ENCODE measurements at places on chromosomes 3 and 15.
A peak's percentile ranks its signal among the peaks of the same experiment; 100 is the strongest.

GRCh38 chr15:71348597-71348996 is 233.3 kb downstream of the THSD4 start:
- H3K27me3 ChIP-seq = no peaks in the 10 kb centered on the region
- H3K4me1 ChIP-seq = no peaks in the 10 kb centered on the region
- no peak for DNase-seq

DNA sequence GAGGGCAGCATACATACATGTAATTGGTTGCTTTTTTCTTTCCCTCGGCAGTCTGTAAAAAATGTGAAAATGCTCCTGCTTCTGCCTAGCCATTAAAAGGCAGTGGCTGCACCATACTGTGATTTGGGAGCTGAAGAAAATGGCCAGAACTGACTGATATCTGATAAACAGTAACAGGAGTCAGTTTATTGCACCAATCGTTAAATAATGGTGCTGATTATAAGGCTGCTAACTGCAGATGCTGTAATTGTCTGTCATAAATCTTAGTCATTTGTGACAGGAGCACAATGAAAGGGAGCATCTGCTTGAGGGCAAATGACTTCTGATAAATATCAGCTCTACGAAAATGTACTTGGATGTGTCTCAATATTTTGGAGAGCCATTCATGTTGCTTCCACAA is 263.1 kb upstream of the DNAJC19 start:
- no peaks in the 10 kb centered on the region for H3K36me3 ChIP-seq
- no peak overlapping the region for H3K27ac ChIP-seq
- no peak overlapping the region for H3K4me3 ChIP-seq
- no peak for DNase-seq

GRCh38 chr15:70083946-70084345 is 13.8 kb downstream of the TLE3 start:
- no peak overlapping the region for H3K4me3 ChIP-seq
- peaks cover 5% of the 10 kb centered on the region for H3K36me3 ChIP-seq
- peaks cover 17% of the 10 kb centered on the region for H3K4me1 ChIP-seq
- DNase-seq = no peak
- no peak overlapping the region for H3K27ac ChIP-seq
- no peaks in the 10 kb centered on the region for H3K27me3 ChIP-seq

DNA sequence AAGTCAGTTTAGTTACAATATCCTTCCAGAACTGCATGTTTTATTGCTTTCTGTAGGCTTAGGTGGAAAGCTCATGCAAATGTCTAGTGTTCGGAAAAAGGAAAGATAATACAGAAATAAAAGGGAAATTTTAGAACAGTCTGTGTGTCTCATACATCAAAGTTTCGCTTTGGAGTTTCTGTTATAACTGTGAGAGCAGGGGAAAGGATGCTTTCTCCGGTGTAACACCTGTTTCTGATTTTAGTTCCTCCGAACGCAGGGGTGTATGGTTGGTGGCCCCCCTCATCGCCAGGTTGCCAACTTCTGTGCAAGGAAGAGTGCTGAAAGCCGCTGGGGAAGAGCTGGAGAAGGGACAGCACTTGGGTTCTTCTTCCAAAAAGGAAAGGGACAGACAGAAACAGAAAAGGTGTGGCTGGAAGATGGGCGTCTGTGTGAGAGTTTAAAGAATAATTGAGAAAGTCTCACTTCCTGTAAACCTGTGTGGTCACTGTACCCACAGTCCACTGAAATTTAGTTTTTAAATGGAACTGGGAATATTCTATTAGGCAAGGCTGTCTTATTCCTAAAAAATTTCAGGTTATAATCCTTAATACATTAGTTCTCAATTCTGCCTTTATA is 6.7 kb downstream of the P2RY12 start:
- H3K36me3 ChIP-seq = no peaks in the 10 kb centered on the region
- DNase-seq = no peak
- no peaks in the 10 kb centered on the region for H3K4me1 ChIP-seq
- H3K4me3 ChIP-seq = no peak overlapping the region
- no peak overlapping the region for H3K27ac ChIP-seq

DNA sequence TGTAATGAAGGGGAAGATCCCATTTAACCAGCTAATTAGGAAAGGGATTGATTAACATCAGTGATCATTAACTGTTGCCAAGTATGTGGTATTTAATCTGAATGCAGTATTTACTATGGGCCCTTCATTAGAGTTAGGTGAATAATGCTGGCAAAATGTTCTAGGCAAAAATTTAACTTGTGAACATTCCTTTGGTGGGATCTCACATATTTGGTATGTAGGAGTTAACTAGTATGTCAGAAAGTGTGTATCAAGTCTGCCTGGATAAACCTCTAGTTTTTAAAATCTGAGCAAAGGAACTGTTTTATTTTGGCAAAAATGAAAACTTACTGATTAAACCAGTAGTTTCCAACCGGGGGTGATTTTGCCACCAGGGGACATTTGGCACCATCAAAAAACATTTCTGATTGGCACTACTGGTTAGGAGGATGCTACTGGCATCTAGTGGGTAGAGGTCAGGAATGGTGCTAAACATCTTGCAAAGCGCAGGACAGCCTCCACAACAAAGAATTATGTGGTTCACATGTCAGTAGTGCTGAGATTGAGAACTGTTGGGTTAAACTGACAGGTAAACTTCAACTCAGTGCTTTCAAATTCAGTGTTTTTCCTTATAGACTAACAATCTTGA is 22.5 kb downstream of the LRTM1 start:
- no peak overlapping the region for H3K4me3 ChIP-seq
- H3K36me3 ChIP-seq = no peaks in the 10 kb centered on the region
- DNase-seq = no peak
- no peaks in the 10 kb centered on the region for H3K4me1 ChIP-seq
- no peak overlapping the region for H3K27ac ChIP-seq
- no peaks in the 10 kb centered on the region for H3K27me3 ChIP-seq

DNA sequence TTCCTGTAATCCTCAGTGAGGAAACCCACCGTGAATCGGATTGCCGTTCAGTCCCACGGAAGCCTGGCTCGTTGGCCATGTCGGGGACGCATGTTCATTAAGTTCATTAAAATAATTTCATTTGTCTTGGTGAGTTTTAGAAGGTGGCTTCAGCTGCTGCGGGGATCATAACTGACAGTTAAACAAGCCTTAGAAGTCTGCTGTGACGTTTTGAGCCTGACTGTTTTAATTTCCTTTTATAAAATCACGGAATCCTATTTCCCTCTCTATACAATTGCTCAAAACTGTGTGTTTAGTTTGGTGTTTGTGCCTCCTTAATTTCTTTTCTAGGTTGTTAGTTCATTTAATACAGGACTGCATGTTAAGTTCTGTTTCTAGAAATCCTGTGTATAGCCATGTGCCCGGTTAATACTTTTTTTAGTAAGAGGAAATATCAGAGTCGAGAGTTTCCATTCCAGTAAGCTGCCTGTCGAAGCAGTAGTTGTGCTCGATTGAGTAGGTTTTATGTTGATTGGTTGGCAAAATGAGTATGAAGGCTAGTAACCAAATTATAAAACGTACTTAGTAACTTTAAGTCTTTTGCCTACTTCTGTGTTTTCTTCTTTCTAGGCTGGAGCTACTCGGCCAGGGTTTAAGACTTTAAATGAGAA is 705 bp downstream of the NIPA2 start:
- no peak for DNase-seq
- H3K27me3 ChIP-seq = no peaks in the 10 kb centered on the region
- H3K36me3 ChIP-seq = no peaks in the 10 kb centered on the region
- H3K4me3 ChIP-seq = peak overlapping the region; percentile 95
- H3K4me1 ChIP-seq = peaks cover 18% of the 10 kb centered on the region
- H3K27ac ChIP-seq = peak overlapping the region; percentile 98

DNA sequence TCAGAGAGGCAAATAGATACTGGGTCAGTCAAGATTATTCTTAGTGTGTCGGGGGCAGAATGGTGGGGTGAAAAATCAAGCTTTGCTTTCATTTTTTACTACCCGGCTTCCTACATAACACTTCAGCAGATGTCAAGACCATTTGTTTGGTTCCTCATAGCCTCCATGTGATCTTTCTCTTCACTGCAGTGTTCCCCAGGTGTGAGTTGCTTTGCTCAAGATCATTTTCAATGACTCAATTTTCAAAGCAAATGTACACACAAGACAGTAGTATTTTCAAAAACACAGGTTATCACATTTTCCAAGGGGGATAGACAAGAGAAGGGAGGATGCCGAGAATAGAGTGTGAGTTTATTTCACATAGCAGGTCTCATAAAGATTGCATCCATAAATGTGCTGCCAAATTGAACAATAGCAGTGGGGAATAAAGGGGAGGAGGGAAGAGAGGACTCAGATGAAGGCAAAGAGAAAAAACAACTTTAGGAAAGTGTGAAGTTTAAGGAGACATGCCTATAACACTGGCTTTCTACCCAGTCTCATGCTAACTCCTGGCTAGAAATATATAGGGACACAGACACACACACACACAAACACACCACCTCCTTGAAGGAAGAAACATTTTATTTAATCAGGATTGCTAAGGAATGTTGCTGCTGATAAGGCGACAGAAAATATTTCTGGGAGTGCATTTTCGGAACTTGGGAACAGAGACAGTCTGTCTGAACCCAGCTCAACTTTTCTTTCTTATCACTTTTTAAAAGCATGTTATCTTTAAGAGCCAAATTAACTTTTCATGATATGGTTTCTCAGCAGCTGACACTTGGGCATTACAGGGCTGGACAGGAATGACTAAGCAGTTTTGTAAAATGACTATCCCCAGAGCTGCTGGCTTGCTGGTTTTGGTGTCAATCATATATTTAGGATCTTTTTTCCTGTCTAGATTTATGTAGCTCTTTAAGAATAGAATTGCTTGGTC is 402.4 kb downstream of the RBMS3 start:
- H3K27me3 ChIP-seq = no peaks in the 10 kb centered on the region
- H3K36me3 ChIP-seq = no peaks in the 10 kb centered on the region
- H3K4me1 ChIP-seq = no peaks in the 10 kb centered on the region
- H3K27ac ChIP-seq = no peak overlapping the region
- no peak overlapping the region for H3K4me3 ChIP-seq
- DNase-seq = no peak

DNA sequence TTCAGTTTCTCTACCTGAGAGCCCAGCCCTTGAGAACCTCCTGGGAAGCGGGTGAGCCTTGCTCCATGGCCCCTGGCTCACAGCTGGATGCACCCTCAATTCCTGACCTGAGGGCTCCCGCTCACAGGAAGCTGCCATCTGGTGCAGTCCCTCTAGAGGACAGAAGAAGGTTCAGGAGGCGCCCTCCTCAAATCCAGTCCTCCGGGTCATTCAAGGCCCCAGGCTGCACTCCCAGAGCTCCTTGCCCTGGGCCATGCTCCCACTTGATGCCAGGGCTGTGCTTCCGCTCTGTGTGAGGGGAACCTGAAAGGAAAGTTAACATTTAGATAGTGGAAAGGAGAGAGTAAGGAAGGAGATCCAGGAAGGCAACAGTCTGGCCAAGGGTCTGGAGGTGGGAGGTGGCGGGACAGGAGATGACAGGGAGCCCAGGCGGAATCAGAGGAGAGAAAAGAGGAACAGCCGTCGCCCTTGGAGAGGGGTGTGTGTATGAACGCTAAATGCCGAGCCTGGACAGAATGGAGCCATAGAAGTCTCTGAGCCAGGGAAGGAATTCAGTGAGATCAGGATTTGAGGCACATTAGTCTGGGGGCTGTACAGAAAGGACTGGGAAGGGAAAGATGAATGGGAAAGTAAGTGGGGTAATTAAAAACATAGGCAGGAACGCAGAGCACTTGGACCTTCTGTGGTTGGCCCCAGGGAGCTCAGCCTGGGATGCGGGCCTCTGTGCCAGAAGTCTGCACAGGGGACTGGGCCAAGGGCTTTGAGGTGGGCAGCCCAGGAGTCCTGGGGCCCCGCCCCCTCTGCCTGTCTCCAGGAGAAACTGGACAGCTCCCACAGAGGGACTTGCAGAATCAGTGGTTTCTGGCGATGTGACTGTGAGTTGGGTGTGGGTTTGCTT is 26.1 kb downstream of the TBC1D21 start:
- H3K4me1 ChIP-seq = no peaks in the 10 kb centered on the region
- H3K36me3 ChIP-seq = no peaks in the 10 kb centered on the region

DNA sequence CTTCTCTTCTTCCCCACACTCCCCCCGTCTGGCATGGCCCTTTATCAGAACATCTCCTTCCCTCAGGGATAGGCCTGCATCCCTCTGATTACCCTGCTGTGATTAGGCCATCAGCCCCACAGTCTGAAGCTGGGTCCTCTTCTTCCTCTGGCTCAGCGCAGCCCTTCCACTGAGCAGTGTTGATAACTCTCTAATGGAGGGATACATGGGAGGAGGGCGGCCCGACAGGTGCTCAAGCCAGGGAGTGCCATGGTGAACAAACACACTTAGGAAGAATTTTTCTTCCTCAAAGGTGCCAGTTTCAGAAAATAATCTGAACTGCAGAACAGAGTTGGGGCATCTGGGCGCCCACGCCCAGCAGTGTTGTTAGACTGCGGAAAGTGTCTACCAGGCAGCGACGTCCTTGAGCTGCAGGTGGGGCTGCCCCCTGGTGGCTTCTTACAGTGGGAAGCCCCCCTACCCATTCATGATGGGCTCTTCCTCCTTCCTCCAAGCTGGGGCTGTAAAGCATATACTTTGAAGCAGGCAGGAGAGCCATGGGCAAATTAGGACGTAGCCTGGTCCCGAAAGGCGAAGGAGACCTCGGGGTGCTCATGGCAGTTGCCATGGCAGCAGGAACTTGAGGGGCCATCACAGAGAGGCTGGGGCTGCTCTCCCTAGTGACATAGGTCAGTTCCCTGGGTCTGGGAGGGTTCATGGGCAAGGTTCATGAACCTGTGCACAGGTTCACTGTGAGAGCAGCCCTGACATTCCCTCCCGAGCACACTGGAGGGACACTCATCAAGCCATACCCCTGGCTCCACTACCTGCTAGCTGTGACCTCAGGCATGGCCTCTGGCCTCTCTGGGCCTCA is 33.2 kb upstream of the NR2C2 start:
- no peak for DNase-seq
- H3K36me3 ChIP-seq = no peaks in the 10 kb centered on the region
- H3K4me3 ChIP-seq = no peak overlapping the region
- no peaks in the 10 kb centered on the region for H3K27me3 ChIP-seq
- H3K27ac ChIP-seq = no peak overlapping the region

GRCh38 chr3:7602297-7602696 is 741.4 kb downstream of the GRM7 start:
- no peaks in the 10 kb centered on the region for H3K4me1 ChIP-seq
- DNase-seq = no peak
- H3K27ac ChIP-seq = no peak overlapping the region
- H3K4me3 ChIP-seq = no peak overlapping the region
- no peaks in the 10 kb centered on the region for H3K27me3 ChIP-seq

- no peaks in the 10 kb centered on the region for H3K36me3 ChIP-seq
- no peaks in the 10 kb centered on the region for H3K27me3 ChIP-seq
- peak overlapping the region; percentile 65 for H3K27ac ChIP-seq
- DNase-seq = peak; percentile 16
- H3K4me1 ChIP-seq = peaks cover 11% of the 10 kb centered on the region
Measured at GRCh38 chr15:56244811-56245576, 1.3 kb upstream of the RFX7 start.

DNA sequence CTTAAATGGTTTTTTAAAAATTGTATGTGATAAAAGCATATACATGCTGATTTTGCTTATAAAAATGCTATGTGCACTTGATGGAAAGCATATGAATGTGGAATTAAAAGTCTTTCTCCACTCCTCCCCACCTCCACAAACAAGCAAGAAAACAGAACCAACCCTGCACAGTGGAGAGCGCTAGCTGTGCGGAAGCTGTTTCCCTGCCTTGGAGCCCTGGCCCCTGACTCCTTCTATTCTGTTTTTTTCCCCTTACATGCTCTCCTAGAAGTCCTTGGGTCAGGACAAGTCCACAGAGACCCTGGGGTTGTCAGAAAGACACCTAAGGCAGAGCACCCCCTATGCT is 64.2 kb downstream of the BOC start:
- no peak overlapping the region for H3K27ac ChIP-seq
- H3K36me3 ChIP-seq = no peaks in the 10 kb centered on the region
- H3K4me3 ChIP-seq = no peak overlapping the region
- H3K4me1 ChIP-seq = no peaks in the 10 kb centered on the region
- no peak for DNase-seq

Measured in naive thymus-derived CD4-positive, alpha-beta T cell (primary cell).